NCI-H446 treated with DMSO at 0.1 percent for 48 hours (cell line): ENCODE measurements at places on chromosomes 7 and 10.

DNA sequence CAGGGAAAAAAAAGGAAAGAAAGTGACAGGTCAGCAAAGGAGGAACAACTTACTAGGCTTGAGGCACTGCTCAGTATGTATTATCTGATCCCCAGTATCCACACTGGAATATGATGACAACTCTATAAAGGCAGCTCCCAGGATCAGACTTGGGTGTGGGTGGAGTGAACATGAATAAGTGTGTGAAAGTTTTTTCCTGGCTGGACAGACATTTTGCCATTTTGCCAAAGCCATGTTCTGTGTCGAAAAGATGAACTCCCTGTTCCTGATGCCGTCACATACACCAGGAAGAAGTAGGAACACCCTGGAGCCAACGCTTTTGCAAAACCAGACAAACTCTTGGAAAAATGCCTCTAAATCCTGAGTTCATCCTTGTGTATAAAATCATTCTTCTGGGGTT, 143.2 kb upstream of the MEOX2 start:
- DNase-seq, result no peak

DNA sequence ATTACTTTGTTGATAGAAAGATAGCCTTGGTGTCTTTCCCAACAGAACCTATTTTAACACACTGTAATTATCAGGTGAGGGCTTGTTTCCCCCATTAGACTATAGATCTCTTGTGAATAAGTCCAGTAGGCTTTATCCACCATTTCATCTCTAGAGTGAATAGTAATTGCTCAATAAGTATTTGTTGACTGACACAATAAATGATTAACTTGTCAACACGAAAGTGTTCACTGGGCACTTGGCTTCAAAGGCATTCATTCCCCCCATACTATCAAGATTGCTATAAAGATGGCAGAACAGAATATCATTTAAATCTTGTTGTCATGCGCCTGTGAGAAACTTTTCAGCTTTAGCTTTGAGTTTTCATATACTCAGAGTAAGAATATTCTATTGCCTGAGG, 424.5 kb upstream of the LRRTM3 start:
- no peak for DNase-seq

GRCh38 chr7:86158111-86158510, 485.6 kb upstream of the GRM3 start:
- no peak for DNase-seq

GRCh38 chr7:154451480-154452457, 399.6 kb downstream of the DPP6 start:
- DNase-seq, result no peak

DNA sequence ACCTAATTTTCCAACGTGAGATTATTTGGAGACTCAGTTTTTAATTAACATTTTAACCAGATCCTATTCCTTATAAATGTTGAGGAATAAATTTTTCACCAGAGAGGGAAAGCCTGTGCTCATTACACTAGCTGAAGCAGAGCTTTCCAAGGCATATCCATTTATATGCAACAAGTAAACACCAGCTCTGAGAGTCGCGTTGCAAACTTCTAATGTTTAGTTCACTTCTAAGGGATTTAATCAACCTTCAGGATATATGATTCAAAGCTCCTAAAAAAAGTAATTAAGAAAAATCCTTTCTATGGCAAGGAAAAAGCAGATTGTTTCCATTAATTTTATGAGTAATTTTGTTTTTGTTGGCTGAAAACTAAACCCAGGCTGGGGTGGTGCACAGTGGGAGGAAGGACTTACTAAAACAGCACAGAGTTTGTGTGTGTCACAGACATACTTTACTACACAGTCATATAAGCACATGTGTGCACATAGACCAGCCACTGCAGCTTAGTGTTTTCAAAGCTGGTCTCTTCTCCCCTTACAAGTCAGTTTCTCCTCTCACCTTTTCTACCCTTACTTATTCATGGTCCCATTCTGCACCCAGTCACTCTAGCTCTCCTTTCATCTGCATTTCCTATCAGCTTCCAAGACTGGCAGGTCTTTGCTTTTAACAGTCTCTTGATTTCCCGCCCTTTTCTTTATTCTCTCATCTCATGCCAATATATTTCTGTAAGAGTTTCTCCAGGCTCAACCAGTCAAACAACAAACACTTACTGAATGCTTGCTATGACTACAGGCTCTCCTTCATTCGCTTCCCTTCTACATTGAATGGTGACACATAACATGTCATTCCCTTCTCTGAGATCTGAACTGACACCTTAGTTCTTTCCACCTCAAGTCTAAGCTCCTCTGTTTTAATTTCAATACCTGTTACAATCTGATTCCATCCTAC, 81.1 kb upstream of the FZD1 start:
- DNase-seq, result no peak

GRCh38 chr10:48522011-48522765, 82.7 kb downstream of the ARHGAP22 start:
- no peak for DNase-seq

GRCh38 chr7:91847876-91848588, 32.5 kb downstream of the MTERF1 start:
- no peak for DNase-seq
